ENCODE measurements at places on chromosomes 2 and 18.

DNA sequence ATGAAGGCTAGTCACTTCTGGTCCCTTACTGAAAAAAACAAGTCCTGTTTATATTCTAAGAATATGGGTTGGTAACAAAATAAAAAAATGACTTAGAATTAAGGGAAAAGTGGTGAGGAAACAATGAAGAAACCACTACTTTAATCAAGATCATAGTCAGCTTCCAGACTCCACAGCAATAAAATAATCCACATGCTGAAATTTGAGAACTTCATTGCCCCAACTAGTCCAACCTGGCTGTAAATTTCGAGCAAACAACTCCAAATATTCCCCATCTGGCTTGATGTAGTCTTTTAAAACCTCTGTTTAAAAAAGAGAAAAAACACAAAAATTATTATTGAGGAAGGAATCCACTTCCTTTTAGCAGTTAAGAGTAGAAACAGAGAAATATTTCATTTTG is 32.5 kb downstream of the METTL4 start:
- no peak for DNase-seq

GRCh38 chr2:108378851-108379250 is 1.1 kb downstream of the SULT1C4 start:
- no peak for DNase-seq

- DNase-seq, result no peak
Measured at GRCh38 chr2:214244847-214245246, 166.0 kb upstream of the VWC2L start.

DNA sequence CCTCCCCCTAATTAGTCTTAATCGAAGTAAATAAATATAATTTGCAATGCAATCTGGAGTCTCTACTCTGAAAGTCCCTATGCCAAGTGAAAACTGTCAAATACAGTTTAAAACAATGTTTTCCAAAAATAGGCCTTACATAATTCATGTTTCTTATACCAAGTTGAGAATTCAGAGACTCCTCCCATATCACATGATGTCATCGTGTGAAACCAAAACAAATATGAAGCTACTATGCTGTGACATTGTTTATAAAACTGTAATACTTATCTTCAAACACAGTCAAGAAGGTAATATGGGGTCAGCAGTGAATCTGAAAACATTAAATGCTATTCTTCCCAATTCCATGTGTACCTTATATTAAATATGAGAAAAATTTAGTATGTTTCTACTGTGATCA is 940.2 kb upstream of the FANCL start:
- no peak for DNase-seq

- DNase-seq, result no peak
Measured at GRCh38 chr2:194079989-194080388, 1577.0 kb upstream of the SLC39A10 start.

GRCh38 chr2:193679847-193680246 is 1485.1 kb upstream of the TMEFF2 start:
- DNase-seq, result no peak

- no peak for DNase-seq
Measured at GRCh38 chr18:36490897-36491296, 193.4 kb downstream of the FHOD3 start.

DNA sequence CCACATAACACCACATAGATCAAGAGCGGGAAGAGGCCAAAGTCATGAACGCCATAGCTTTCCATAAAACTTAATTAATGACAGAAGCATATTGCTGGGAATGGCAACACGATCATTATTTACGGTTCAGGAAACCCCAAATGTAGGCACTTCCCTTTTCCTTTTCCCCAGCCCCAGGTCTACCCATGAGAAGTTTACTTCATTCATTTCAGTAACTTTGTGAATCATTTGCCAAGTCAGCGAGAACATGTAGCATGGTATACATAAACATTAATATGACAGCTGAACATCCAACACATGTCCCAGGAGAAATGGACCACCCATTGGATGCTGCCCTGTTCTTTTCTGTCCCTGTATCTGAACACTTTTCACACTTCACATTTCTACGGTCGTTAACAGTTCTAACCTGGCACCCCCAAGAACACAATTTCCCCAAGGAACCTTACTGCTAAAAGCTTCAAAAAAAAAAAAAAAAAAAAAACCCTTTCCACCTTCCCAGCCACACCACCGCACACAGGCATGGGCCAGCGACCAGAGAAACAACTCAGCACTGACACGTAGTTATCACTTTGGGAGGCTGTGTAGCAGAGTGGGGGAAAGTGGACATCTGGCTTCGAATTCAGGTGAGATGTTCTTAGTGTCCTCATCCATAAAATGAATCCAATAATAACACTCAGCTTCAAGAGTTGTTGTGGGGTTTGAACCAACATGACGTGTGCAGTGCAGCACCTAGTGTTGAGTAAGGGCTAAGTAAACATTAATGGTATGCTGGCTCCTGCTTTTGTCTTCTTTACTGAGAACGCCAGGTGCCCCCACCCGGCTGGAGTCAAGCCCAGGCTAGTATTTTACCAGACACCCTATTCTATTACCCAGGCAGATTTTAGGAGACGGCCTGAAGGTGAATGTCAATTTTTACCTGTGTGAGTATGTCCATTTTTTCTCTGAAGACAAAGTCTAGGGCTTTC is 371.5 kb downstream of the LNPK start:
- DNase-seq, result no peak

GRCh38 chr2:30257266-30258214 is 26.2 kb downstream of the LBH start:
- no peak for DNase-seq

GRCh38 chr2:60643747-60644146 is 90.3 kb upstream of the BCL11A start:
- DNase-seq, result no peak

DNA sequence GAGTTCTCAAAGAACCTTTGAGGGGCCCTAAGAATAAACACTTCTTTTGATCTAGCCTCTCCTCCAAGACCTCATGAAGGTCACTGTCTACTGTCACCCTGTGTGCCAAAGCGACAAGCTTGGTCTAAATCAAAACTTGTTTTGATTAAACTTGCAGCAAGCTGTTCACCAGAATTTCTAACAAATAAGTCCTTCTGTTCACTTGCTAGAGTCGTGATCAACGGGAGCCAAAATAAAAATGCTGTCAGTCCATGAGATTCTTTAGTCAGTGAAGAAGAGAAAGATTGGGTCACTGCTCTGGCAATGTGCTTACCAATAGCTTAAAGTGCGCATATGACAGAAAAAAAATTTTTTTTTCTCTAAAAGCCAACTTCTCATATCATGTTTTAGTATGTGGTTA is 53.9 kb upstream of the GALNT5 start:
- DNase-seq, result no peak

GRCh38 chr18:50751947-50752346 is 67.9 kb downstream of the MRO start:
- no peak for DNase-seq

GRCh38 chr2:216636551-216637450 is 3.6 kb downstream of the IGFBP2 start:
- DNase-seq, result no peak

GRCh38 chr2:232890896-232891601 is 21.0 kb downstream of the SNORC start:
- peak; percentile 53 for DNase-seq

DNA sequence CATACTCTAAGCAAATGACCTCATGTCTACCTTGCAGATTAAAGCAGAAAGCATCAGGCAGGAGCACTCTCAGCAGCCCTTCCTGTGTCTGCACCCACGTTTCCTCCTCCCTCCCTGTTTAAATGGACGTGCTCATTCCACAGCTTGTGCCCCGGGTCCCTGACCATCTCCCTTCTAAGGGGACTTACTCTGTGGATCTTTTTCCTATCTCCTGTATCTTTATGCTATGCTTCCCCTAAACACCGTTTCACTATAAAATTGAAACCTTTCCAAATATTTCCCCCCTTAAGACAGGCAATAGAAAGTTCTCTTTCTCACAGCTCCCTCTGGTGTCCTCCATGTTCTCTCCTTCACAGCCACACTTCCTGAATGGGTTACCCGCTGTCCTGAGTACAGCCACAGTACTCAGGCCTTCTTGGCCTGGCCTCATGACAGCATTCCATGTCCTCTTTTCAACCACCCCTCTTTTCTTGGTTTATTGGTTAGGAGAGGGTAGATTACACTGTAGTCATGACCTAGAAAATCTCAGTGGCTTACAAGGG is 41.1 kb downstream of the TMEM185B start:
- DNase-seq, result no peak

GRCh38 chr2:119071476-119071875 is 87.1 kb downstream of the C1QL2 start:
- DNase-seq, result no peak

- no peak for DNase-seq
Measured at GRCh38 chr18:47574966-47575365, 323.5 kb upstream of the SKOR2 start.

DNA sequence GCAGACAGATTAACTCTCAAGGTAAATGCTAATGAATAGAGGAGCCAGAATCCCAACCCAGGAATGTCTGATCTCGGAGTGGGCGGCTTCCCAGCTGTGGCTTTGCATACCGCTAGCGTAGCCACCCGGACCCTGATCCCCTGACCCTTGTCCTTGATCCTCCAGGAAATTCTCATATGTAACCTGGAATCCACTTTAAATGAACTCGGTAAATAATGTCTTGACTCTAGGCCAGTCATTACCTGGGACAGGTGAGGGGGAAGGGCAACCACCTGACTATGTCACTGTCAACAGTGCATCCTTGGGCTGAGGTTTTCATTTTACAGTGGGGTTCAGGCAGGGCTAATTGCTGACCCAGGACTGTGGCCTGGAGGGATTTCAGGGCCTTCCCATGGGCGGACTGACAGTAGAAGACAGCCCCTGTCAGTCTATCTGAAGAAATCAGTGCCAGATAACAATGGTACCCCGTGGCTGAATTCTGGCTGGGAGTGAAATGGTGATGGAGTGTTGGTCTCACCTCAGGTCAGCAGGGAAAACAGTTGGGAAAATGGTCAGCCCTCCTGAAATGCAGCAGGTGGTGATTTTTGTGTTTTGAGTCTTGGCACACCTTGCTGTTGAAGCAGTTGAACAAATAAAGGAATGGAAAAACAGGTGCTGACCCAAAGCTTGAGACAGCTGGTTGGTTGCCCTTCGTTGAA is 9.6 kb downstream of the ACKR3 start:
- no peak for DNase-seq

DNA sequence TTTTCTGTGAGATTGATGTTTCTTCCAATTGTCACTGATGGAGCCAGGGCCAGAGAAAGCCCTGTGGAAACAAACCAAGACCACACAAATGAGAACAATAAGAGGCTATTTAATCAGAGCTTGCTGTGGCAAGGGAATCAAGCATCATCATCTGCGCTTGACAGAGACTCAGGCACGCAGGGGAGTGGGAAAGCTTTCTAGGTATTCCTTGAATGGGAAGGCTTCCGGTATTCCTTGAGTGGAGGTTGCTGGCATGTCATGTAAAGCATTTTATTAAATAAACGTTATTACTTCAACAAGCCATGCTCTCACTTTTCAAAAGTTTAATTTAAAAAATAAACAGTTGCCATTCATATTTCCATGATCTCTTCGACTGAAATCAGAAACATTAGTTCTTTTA is 194.6 kb upstream of the SYT4 start:
- DNase-seq, result no peak
